AG09309 (cell line): ENCODE measurements at places on chromosomes 7 and 10.

- no peak for DNase-seq
These were observed 746 bp upstream of the MRPS16 start for GRCh38 chr10:73253225-73253555.

- DNase-seq: no peak
These were observed 362.3 kb upstream of the PLXDC2 start for GRCh38 chr10:19453967-19454366.

DNA sequence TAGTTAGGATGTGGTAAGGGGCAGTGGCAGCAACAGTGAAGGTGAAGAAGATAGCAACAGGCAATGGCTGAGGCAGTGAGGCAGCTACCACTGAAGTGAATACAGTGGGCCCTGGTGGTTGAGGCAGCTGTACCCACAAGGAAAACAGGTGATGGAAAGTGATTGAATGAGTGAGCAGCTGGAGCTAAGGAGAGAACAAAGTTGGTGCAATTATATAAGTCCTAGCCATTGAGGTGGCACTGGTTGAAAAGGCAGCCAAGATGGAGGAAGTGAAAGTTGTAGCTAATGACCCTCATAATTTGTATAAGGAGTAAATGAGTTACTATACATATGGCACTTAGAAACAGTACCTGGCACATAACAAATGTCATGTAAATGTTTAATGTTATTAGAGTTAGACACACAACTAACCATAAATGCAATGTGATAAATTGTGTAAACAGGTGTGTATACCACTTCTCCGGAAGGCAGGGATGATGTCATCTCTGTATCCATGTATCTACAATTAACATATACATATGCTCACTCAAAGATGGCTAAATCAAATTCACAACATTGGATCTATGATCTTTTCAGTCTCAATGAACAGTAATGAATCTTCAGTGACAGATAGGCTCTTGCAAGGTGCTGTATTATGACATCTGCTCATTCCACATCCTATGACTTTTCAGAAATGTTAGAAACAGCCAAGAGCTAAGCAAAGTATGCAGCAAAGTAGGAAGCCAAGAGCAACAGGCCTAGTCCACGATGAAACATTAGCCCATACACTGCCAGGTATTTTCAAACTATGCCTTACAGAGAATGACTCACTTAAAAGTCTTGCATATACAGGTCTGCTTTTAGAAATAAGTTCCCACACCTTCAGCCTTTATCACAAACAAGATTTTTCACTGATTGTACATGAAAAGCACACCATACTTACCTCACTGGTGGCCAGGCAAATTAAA, 10.7 kb downstream of the XPNPEP1 start:
- DNase-seq: no peak

GRCh38 chr7:37320848-37321468, 127.7 kb downstream of the ELMO1 start:
- no peak for DNase-seq

- DNase-seq: no peak
These were observed 52.8 kb downstream of the NAMPT start for GRCh38 chr7:106231856-106232490.

DNA sequence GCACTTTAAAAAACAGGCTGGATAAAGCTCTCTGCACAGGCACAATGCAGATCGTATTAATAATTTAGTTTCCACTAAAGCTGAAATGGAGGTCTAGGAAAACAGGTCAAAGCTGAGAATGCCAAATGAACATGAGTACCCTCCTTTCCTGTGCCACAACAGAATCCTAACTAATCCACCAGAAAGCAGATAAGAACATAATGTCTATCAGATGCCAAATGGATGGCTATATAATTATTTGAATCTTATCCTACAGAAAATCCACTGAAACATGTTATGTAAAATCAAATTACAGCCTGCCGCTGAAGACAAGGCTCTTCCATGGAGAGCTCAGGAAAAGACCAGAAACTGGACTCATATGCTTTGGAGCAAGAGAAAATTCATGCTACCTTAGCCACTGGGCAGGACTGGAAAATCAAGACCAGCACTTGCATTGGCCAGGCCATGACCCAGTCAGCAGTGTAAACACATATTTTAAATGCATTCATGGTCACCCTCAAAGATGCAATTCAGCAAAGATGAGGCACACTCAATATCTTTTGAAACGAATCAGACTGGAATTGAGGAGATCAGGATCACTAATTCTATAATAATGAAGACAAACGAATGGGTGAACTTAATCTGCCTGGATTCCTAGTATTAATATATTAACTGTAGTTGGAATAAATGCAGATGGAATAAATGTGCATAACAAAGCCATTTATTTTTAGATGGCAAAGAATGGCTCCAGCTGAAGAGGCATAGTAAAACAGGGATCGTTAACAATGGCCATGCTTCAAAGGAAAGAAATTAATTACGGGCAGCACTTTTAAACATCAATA, 13.2 kb downstream of the ANK3 start:
- DNase-seq: no peak

GRCh38 chr10:20767028-20767427, 130.1 kb downstream of the NEBL start:
- no peak for DNase-seq

GRCh38 chr10:113576852-113577251, 24.0 kb downstream of the HABP2 start:
- no peak for DNase-seq

DNA sequence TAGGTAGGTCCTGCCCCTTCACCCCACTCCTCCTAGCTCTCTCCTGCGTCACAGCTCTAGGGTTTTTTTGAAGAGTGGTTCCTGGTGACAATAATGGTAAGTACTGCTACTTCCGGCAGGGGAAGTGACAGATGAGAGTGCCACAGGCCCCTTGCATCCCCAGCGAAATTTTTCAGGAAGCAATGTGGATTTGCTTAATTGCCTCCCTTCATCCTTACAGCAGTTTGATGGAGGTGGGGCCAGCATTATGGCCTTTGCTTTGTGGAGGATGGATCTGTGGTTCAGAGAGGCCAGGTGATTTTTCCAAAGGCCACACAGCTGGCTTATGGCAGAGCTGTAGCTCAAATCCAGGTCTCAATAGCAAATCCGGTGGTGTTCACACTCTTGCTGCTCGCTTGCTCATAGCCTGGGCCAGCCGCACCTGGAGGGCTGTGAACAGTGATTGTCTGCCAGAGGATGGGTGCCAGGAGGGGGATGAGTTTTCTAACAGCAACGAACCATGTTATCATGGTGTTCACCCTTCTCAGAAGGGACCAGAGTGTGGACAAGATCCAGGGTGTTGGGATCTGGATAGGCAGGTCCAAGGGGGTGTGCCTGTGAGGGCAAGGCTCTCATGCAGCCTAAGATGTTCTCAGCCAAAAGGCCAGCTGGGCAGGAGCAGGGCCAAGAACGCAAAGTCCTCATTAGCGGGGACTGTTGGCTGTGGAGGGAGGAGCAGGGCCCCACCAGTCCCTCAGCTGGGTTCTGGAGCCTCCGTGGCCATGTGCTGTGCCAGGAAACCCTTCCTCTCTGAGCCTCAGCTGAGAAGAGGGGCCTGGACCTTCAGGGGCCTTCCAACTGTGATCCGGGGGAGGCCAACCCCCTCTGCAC, 89.0 kb downstream of the EMX2 start:
- no peak for DNase-seq

GRCh38 chr10:132179551-132180392, 7.0 kb upstream of the DPYSL4 start:
- no peak for DNase-seq

DNA sequence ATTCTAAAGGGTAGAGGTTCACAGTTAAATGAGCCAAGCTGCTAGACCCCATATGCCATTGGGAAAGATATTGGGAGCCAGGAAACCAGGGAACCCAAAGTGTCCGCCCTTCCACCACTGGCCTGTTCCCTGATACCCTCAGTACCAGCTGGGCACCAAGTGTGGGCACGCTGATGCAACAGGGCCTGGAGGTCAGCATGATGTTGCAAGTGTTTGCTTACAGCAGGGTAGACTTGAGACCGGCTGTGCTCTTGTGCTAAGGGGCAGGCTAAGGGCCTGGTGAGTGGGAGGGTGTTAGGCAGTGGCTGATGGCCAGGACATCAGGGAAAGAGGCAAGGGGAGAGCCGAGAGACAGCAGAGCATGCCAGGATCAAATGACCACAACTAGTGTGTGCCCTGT, 21.0 kb upstream of the MYL7 start:
- DNase-seq: no peak

GRCh38 chr7:2295936-2296620, 18.2 kb downstream of the SNX8 start:
- DNase-seq: no peak

- DNase-seq: no peak
These were observed 314.6 kb upstream of the POM121L12 start for GRCh38 chr7:52720856-52721255.

DNA sequence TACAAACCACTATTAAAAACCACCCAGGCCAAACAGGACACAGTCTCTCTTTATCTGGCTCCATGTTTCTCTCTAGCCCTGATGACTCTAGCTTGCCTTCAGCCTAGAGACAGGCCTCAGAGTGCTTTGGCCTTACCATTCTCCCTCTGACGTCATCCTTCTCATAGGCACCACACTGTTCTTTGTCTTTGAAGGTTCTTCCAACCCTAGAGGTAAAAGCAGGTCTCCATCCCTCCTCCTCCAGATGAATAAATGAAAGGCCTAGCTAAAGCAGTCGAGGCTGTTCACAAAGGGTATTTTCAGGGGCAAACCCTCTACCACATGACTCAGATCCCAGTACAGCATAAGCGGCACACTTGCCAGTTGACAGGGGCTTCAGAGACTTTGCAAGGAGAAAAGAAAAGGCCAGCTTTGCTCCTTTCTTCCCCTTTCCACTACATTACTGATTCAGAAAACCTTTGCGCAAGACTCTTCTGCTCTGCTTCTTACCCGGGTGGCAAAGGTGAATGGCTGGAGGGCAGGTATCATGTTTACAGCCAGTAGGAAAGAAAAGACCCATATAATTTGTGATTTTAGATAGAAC, 14.8 kb downstream of the NFE2L3 start:
- no peak for DNase-seq

DNA sequence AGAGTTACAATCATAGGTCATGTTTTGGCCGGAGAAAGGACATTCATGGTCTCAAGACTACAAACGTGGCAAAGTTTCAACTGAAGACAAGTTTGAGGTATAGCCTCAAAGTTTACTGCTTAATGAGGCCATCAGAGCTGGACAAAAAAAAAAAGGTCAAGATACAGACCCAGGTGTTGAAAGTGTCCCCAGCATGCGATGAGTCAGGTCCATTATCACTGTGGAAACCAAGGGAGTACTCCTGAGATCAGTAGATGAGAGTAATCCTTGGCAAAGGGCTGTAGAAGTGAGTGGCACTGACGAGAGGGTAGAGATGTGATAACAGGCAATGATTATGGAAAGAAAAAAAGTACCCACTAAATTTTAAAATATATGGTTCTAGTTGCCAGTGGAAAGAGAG, 80.1 kb upstream of the LRRN3 start:
- DNase-seq: no peak

DNA sequence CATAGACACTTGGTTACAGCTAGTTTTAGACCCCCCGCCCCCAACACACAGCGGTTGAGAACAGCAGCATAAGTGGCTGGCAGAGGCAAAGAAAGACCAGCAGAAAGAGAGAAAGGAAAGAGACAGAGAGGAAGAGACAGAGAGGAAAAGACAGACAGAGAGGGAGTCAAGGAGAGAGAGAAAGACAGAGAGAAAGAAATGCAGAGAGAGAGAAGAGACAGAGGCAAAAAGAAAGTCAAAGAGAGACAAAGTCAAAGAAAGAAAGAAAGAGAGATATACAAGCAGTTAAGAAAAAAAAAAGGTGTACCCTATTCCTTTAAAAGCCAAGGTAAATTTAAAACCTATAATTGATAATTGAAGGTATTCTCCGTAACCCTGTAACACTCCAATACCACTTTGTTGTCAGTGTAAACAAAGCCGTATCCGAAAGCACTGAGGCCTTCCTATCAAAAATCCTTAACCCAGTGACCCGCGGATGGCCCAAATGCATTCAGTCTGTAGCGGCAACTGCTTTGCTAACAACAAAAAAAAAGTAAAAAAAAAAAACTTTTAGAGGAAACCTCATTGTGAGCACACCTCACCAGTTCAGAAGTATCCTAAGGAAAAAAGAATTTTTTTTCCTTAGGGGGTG, 11.9 kb upstream of the SLC12A9 start:
- DNase-seq: no peak

- DNase-seq: no peak
These were observed 1.9 kb downstream of the TSPAN33 start for GRCh38 chr7:129146237-129146979.

GRCh38 chr7:137283153-137283552, 60.4 kb downstream of the PTN start:
- DNase-seq: no peak

DNA sequence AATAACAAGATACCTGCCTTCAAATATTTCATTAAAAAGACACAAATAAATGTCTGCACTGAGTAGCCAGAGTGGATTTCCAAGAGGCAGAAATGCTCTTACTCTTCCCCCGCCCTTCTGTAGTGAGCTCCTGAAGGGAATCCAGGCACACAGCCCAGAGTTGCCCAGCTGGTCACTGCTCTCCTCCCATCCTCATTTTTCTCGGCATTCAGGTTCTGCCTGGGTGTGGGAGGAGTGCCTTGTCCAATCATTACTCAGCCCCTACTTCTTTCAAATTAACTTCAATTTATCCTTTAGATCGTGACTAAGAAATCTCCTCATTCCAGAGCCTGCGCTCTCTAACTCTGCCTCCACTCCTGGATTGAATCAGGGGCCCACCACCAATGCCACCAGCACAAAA, 12.2 kb downstream of the CCDC6 start:
- peak; percentile 58 for DNase-seq

- DNase-seq: no peak
These were observed 550.6 kb downstream of the GLRX3 start for GRCh38 chr10:130686689-130687300.

GRCh38 chr7:32142649-32143048, 72.4 kb upstream of the PDE1C start:
- no peak for DNase-seq

- DNase-seq: no peak
These were observed 259.4 kb downstream of the STK31 start for GRCh38 chr7:23969443-23969842.

- DNase-seq: no peak
These were observed 5.6 kb downstream of the TPK1 start for GRCh38 chr7:144830024-144830785.

GRCh38 chr7:101108330-101108857, 18.5 kb upstream of the SERPINE1 start:
- DNase-seq: no peak

DNA sequence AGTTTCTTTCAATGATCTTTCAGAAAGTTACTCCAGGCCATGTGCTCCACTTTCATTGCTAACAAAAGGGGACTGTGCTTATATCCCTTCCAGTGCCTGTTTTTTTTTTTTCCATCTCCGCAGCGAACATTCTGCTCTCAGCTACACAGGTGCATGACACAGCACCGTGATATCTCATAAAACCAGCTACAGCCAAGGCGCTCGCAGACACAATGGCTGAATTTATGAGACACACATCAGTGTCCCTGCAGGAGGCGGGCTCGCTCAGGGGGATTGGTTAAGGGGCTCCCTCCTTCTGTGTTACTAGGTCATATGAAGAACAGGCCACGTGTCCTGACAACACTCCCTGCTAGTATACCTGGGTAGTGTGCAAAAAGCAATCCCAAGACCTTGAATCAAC, 245.5 kb downstream of the SKAP2 start:
- no peak for DNase-seq
